ENCODE measurements at places on chromosomes 1 and 21. TPM values are rescaled to one million over a fixed set of nuclear protein-coding genes. Genes with fewer than 3 reads are reported as not detected.

DNA sequence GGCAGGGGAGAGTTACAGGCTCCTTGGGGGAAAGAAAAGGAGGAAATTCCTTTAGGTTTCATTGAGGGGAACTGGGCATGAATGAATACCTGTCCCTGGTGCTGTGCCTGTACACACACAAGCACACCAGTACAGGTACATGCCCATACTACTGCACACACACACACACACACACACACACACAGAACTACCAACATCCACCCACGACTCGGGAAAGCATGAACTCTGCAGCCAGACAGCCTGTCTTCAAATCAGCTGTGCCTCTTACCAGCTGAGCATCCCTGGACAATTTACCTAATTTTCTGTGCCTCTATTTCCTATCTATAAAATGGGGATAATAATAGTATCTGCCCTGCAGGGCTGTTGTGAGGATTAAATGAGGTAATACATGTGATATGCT is 7.2 kb upstream of the GRIK3 start:
- H3K27me3 ChIP-seq = peaks cover 5% of the 10 kb centered on the region
- H3K27ac ChIP-seq = no peak overlapping the region
- H3K4me3 ChIP-seq = no peak overlapping the region
- no peak for DNase-seq
- no peaks in the 10 kb centered on the region for H3K36me3 ChIP-seq
- H3K4me1 ChIP-seq = no peaks in the 10 kb centered on the region

GRCh38 chr1:43267291-43267805 is 2.4 kb upstream of the TMEM125 start:
- H3K27ac ChIP-seq = no peak overlapping the region
- peaks cover 2% of the 10 kb centered on the region for H3K27me3 ChIP-seq
- DNase-seq = peak; percentile 84
- peaks cover 4% of the 10 kb centered on the region for H3K4me1 ChIP-seq
- H3K4me3 ChIP-seq = no peak overlapping the region
- H3K36me3 ChIP-seq = no peaks in the 10 kb centered on the region

DNA sequence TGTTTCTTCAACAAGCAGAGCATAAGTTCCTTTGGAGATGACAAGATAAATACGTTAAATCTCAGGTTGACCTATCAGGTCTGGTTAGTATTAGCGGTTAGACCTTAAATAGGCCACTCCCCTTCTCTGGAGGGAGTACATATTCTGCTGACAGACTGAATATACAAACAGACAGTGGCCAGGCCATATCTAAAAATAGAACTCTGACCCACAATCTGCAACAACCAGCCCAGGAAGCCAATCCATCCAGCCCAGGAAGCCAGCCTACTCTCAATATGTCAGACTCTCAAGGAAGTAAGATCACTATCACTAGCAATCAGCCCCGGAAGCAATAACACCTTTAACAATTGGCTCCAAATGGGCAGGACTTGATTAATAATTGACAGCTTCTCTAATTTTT is 6.7 kb downstream of the IL20 start:
- DNase-seq = no peak
- H3K4me3 ChIP-seq = no peak overlapping the region
- no peak overlapping the region for H3K27ac ChIP-seq

INKA2 gene
- total RNA-seq = 2.2 TPM

ADAM30 gene
- not detected for total RNA-seq

VASH2 gene
- total RNA-seq = 0.90 TPM

DNA sequence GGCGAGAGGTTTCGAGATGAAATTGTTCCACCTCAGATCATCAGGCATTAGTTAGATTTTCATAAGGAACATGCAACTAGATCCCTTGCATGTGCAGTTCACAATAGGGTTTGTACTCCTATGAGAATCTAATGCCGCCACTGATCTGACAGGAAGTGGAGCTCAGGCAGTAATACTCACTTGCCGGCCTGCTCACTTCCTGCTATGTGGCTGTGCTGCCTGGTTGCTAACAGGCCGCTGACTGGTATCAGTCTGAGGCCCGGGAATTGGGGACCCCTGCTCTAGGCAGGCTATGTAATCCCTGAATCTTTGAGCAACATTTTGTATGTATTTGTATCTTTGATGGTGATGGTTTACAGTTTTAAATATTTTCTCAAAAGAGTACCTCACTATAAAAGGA is 32.5 kb downstream of the XKR8 start:
- no peaks in the 10 kb centered on the region for H3K4me1 ChIP-seq
- peaks cover 26% of the 10 kb centered on the region for H3K36me3 ChIP-seq
- H3K27me3 ChIP-seq = no peaks in the 10 kb centered on the region
- no peak overlapping the region for H3K4me3 ChIP-seq
- DNase-seq = no peak

AMPD1 gene
- not detected for total RNA-seq

DNA sequence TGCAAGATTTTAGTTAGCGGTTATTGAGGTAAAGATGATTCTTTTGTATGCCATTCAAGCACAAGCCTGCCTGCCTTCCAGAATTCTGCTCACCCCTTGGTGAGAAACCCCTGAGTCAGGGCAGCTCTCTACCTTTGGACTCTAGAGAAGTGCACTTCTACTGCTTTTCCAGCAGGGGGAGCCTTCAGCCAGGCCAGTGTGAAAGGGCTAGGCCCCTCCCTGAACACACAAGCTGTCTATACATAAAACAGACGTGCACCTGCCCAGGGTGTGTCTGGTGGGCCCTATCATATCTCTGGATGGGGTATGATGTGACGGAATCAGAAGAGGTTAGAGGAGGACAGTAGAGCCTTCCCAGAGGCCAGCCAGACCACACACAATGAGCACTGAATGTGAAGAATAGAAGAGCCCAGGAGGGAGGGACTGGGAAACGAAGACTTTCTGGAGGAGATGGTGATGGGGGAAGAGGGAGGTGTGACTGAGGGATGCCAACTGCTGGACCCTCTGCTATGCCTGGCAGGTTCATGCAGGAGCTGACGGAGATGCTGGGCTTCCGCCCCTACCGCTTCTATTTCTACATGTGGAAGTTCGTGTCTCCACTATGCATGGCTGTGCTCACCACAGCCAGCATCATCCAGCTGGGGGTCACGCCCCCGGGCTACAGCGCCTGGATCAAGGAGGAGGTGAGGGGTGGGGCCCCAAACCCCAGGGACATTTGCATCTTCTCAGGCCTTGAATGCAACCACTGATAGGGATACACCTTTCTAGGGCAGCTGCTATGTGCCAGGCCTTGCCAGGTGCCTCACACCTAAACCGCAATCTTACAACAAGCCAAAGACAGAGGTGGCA is 13.0 kb upstream of the KCNC4 start:
- 0 out of 2 replicates have a peak, but pooled peaks cover 1% of the 10 kb centered on the region for H3K4me1 ChIP-seq
- peak; percentile 41 for DNase-seq
- H3K27ac ChIP-seq = no peak overlapping the region
- no peak overlapping the region for H3K4me3 ChIP-seq

GRCh38 chr1:1177452-1178206 is 3.9 kb downstream of the TTLL10 start:
- no peak overlapping the region for H3K4me3 ChIP-seq
- no peak overlapping the region for H3K27ac ChIP-seq
- H3K4me1 ChIP-seq = no peaks in the 10 kb centered on the region
- H3K36me3 ChIP-seq = no peaks in the 10 kb centered on the region
- no peak for DNase-seq
- H3K27me3 ChIP-seq = peaks cover 45% of the 10 kb centered on the region

GRCh38 chr1:147534386-147534785 is 6.9 kb upstream of the BCL9 start:
- peaks cover 7% of the 10 kb centered on the region for H3K4me1 ChIP-seq
- H3K27me3 ChIP-seq = no peaks in the 10 kb centered on the region
- no peaks in the 10 kb centered on the region for H3K36me3 ChIP-seq

DNA sequence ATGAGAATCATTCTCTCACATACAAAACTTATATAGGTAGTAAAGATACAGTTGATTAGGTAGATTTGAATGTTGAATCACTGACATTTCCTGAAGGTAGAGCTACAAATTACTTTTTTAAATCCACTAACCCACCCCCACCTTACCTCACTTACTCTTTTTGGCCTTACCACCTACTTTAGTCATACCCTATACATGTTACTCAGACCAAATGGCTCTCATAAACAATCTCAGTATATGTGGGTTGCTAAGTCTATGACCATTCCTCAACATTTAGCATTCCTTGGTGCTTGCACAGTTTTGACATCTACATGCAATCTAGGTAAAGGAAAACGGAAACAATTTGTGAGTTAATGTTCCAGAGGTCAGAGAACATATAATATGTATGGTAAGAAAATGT is 26.3 kb downstream of the SYDE2 start:
- H3K4me1 ChIP-seq = no peaks in the 10 kb centered on the region
- 0 out of 2 replicates have a peak, but pooled peaks cover 1% of the 10 kb centered on the region for H3K36me3 ChIP-seq
- H3K4me3 ChIP-seq = no peak overlapping the region
- peak; percentile 48 for DNase-seq

DNA sequence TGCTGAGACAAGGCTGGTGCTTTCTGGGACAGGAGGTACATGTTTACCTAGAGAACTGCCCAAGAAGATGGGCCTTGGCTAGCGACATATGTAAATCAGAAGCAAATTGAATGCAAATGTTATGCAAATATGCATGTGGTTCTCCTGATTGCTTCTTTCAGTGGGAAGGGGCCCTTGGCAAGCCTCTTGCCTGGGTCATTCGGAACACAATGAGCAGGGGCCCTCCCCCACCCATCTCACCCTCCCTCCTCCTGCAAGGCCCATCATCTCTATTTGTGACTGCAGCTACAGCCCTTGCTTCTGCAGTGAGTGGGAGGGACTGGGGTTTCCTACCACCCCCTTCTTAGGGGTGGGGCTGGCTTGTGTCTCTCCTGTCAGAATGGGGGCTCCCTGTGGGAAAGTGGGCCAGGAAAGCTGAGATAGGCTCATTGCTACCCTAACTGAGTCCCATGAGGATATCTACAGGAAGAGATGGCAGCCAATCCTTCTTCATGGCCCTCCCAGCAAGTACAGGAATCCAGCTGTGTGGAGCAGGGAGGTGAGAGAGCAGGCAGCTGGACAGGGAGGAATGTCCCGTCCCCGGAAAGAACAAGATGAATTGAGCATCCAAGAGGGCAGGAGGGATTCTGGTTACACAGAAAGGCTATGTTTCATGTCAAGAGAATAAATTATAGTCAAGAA is 31.0 kb downstream of the FOXD2 start:
- peaks cover 2% of the 10 kb centered on the region for H3K27me3 ChIP-seq
- H3K27ac ChIP-seq = no peak overlapping the region
- DNase-seq = no peak
- no peak overlapping the region for H3K4me3 ChIP-seq

GRCh38 chr1:27143401-27143800 is 11.5 kb downstream of the SLC9A1 start:
- no peaks in the 10 kb centered on the region for H3K36me3 ChIP-seq
- no peaks in the 10 kb centered on the region for H3K27me3 ChIP-seq
- H3K27ac ChIP-seq = no peak overlapping the region
- DNase-seq = peak; percentile 66

DNA sequence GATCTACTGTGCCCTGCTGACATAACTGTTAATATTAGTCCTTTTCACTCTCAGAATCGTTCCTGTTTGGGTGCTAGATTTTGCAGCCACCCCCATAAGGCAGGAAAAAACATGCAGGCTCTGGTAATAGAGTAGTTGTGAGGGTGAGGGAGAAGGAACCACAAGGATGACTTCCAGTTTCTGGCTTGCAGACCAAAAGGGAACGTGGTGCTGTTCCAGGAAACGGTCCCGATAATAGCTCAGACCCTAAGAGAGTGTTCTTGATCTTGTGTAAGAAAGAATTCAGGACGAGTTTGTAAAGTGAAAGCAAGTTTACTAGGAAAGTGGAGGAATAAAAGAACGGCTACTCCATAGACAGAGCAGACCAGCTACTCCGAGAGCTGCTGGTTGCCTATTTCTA is 50.7 kb upstream of the RHOU start:
- H3K4me1 ChIP-seq = no peaks in the 10 kb centered on the region
- H3K36me3 ChIP-seq = no peaks in the 10 kb centered on the region
- H3K27me3 ChIP-seq = peaks cover 18% of the 10 kb centered on the region
- no peak overlapping the region for H3K27ac ChIP-seq

VAV3 gene
- 0.18 TPM for total RNA-seq

NTRK1 gene
- not detected for total RNA-seq

NTMT2 gene
- not detected for total RNA-seq

DNA sequence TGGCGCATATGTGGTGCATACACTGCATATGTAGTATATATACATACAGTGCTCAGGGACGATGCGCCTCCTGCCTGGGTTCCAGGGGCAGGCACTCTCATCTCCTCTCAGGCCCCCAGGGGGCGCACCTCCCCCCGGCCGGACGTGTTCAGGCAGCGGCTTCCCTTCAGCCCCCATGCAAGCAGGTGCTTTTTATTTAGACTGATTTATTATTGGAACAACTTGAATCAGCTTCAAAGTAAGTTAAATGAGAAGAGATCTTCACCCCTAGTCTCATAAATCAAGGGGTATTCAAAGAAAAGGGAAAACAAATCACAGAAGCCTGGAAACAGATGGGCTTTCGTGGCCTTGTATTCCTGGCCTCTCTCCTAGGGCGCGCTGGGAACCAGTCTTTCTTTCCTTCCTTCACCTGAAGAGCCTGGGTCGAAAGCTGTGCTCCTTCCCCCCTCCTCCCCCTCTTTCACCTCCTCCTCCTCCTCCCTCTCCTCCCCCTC is 64.6 kb downstream of the UBIAD1 start:
- no peak overlapping the region for H3K27ac ChIP-seq
- H3K4me1 ChIP-seq = no peaks in the 10 kb centered on the region
- H3K4me3 ChIP-seq = no peak overlapping the region
- no peak for DNase-seq
- H3K36me3 ChIP-seq = no peaks in the 10 kb centered on the region
